Cortex of kidney (tissue), 1 donor: ENCODE measurements at places on chromosomes 3 and 15.

- no peak for DNase-seq
Observed at GRCh38 chr3:147699175-147699838, 290.1 kb downstream of the ZIC1 start.

DNA sequence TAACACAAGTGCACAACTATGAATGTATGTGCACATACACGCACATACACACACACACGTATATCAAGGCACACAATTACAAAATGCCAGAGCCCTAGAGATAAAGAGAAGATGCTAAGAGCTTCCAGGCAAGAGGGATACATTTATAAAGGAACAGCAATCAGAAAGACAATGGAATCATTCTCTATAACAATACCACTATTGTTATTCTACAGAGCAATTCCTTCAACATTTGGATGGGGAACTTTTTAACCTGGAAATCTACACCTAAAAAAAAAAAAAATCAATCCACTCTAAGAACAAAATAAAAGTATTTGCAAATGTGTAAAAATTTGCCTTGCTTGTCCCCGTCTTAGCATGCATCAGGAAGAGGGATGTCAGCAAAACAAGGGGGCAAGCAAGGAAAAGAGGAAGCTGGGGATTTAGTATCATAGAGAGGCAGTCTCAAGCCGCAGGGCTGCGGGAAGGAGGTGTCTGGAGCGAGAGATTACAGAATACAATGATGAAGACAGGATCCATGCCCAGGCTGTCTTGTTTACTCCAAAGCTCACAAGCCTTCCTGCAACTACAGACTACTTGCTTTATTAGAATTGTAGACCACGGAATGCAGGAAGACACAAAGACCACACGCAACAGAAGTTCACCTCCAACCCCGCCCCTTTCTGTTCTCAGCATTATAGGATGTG lies 220.2 kb downstream of the NTRK3 start:
- no peak for DNase-seq

- DNase-seq: no peak
Observed at GRCh38 chr15:99445272-99445850, 120.4 kb upstream of the MEF2A start.

DNA sequence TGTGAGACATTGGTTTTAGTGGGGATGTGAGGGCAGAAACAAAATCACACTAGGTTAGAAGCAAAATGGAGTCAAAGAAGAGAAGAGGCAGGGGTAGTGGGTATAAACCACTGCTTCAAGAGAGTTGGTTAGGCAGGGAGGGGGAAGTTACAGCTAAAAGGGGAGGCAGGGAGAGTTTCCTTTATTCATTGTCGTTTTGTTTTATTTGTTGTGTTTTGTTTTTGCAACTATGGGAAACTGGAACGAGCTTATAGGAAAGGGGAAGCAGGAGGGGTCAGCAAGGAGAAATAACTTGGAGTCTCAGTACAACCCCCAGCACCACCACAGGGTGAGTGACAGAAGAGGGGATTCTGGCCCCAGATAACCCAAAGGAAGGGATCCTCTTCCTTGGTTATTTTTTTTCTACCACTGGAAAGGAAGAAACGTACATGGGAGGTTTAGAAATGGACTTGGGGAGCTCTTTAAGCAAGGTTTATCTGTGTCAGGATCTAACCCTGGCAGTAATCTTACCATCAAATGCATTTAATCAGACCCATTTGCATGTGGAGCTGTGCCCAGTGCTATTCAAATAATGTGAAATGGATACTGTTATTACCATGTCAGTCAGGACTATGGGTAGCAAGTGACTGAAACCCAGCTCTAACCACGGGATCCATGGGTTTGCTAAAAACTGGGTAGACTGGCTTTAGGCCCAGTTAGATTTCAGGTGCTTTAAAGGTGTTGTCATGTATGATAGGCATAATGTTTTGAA lies 68.7 kb downstream of the CCNL1 start:
- DNase-seq: no peak

DNA sequence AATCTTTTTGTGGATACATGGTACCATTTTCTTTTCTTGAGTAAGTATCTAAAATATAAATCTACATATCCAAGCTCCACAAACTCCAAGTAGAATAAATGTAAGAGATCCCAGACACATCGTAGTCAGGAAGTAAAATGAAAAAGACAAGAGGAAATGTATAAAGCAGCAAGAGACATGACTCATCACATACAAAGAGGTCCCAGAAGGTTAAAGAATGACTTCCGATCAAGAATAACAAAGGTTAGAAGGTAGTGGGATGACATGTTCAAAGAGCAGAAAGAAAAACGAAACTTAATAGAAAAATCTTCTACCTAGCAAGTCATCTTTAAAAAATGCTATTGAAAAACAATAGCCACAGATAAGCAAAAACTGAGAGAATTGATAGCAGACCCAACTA lies 705.8 kb downstream of the NR2F2 start:
- no peak for DNase-seq

DNA sequence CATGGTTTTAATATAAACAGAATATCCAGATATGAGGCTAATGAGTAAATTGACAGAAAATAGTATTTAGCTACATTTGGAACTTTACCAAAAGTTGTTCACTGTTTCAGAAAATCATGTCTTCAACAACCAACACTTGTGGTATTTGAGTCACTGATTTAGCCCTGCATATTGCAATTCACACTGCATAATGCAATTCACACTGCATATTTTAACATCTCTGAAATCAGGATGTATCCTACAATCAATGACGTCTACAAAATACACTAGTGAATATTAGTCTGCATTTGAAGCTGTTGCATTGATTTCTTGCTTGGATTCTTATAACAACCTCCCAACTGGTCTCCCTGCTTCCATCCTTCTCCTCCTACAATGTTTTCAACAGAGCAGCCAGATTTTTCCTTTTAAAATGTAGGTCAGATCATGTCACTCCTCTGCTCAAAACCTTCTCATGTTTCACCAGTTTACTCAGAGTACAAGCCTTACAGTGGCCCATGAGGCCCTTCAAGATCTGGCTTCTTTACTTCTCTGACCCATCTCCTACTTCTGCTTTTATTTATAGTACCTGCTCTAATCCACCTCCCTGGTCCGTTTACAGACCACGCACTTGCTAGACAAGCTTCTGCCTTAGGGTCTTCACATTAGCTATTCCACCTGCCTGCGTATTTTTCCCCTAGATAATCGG lies 11.4 kb upstream of the RAB11A start:
- no peak for DNase-seq

DNA sequence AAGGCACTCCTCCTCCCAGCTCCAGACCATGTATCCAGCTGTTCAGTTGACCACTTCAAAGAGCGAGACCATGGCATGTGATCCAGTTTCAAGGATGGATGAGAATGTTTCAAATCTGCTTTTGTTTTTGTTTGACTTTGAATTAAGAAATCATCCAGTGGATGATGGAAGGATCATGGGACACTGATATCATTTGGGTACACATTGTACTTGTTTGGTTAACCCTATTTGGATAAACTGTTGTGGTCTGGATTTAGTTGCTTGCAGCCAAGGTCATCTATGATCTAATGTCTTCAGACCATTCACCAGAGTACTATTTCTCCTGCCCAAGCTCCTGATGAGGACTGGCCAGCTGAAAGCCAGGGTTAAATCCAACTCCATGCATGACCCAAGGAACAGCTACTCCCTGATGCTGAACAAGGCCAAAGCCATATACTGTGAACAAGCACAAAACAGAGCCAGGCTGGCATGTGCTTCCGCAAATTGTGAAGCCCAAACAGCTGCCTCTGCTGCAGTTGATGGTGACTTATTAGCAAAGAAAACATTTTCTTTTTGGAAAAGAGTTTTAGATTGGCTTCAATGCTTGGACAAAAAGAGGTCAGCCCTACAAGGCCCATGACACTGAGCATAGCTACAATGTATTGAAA lies 5.2 kb upstream of the ADAMTS17 start:
- no peak for DNase-seq

DNA sequence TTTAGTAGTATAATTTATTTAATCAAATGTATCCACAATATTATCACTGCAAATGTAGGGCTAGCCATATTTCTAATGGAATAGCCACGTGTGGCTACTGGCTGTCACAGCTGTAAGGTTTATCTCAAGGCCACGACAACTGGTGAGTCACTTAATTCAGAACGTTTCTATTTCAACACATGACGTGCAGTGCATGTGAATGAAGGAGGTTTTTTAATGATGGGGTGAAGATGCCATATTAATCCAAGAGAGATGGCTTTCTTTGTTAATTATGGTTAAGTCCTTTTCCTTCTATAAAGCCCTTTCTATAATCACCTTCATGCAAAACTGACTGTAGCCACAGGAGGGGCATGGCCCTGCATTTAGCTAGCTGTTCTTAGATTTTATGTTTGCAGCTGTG lies 212.0 kb downstream of the FEZF2 start:
- DNase-seq: no peak

GRCh38 chr3:153221748-153222162 lies 59.7 kb downstream of the RAP2B start:
- DNase-seq: no peak

DNA sequence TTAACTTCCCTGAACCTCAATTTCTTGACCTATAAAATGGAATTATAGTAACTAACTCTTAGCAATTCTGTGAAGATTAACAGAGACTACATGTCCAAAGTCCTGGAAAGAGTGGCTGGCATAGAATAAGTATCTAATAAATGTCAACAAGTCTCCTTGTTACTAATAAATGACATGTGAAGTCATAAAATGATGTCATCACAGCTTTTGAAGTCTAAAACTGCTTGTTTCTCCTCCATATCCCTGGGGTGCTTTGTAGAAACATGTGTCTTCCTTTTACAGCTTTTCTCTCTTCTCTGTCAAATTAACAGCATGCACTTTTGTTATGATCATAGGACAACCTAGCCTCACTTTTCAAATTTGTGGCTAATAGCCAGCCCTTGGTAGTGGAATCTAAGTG lies 510.2 kb downstream of the NTRK3 start:
- DNase-seq: no peak

DNA sequence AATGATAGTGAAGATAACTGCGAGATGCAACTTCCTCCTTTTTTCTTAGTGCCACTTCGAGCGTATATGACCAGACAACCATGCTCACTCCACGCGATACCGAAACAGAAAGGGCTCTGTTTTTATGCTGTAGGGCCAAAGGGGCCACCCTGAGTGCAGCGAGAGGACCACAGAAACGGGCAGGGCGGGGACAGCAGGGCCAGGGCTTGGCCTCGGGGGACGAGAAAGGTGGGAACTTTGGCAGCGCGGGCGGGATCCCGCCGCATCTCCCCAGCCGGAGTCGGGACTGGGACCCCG lies 483 bp downstream of the VPS13C start:
- no peak for DNase-seq

DNA sequence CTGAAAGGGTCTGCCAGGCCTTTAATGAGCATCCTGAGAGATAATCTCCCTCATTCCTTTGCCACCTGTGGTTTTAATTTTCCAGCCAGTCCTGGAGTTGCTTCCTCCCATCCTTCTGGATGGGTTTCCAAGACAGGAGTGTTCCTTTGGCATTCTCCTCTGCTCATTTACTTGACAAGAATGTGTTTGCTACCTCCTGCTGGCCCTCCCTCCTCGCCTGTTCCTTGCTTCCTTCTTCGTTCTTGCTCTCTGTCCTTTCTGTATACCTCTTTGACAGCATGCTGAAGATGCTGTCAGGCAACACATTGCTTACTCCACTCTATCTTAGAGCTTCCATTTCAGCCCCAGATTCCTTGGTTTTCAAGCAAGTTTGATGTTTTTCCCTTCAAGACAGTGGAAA lies 46.0 kb downstream of the ERC2 start:
- DNase-seq: no peak

GRCh38 chr3:191455257-191455952 lies 5.6 kb upstream of the PYDC2 start:
- no peak for DNase-seq

- no peak for DNase-seq
Observed at GRCh38 chr3:14535616-14536015, 4.5 kb downstream of the GRIP2 start.

- DNase-seq: no peak
Observed at GRCh38 chr3:112167758-112168157, 34.7 kb upstream of the GCSAM start.

DNA sequence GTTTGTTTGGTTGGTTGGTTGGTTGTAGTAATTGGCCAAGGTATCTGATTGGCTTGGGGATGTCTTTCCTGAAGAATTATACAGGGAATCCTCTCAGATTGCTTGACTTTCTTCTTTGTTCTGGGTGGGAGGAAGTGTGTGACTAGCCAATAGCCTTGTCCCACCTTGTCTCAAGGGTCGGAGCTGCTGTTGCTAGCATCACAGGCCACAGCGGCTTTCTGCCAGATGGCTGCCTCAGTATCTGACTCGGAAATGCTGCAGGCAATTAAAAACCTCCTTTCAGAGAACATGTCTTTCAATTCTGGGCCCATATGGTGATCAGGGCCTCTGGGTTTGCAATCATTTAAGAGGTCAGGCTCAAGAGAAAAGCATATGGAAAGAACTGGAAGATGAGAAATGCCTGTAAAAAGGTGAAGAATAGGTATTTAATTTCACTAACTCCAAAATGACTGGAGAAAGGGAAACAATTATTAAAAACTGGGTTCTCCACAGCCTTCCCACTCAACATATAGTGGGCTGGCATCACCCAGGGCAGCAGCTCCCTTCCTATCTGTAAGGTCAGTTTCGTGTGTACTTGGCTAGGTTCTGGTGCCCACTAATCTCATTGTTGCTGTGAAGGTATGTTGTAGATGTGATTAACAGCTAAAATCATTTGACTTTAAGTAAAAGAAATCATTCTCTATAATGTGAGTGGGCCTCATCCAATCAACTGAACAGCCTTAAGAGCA lies 32.4 kb downstream of the TGFBR2 start:
- DNase-seq: no peak

DNA sequence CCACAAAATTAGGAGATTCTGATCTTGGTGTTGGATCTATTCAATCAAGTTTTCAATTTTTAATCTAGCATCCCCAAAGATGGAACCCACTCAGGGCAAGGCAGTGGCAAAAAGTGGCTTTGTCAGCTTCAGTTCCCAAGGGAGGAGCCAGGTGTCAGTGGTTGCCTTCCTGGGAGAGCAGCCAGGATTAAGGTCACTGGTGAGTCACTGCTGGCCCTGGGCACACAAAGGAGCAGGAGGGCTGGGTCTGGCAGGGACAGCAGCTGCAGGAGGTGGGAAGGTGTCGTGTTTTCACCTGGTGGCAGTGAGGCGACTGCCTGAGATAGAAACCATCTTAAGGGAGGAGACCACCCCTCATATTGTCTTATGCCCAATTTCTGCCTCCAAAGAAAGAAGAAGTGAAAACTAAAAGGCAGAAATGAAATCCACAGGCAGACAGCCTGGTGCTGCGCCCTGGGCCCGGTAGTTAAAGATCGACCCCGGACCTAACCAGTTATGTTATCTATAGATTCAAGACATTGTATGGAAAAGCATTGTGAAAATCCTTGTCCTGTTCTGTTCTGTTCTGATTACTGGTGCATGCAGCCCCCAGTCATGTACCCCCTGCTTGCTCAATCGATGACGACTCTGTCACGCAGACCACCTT lies 5.9 kb upstream of the KLHL25 start:
- DNase-seq: no peak

DNA sequence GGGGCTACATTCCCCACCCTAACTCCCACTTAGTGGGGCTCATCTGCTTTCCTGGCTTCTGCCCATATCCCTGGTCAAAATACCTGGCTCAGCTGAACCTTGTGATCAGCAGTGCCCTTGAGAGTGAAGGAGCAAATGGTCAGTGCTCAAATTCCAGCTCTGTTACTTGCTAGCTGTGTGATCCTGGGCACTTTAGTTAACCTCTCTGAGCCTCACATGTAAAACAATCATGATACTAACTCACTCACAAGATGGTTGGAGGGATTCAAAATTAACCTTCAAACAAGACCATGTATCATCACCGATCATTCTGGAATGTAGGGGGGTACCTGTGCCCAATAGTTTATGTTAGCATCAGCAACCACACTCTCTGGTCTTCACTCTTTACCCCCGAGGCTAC lies 325.6 kb upstream of the TLE3 start:
- DNase-seq: no peak
